ENCODE measurements at places on chromosomes 13 and 19.

DNA sequence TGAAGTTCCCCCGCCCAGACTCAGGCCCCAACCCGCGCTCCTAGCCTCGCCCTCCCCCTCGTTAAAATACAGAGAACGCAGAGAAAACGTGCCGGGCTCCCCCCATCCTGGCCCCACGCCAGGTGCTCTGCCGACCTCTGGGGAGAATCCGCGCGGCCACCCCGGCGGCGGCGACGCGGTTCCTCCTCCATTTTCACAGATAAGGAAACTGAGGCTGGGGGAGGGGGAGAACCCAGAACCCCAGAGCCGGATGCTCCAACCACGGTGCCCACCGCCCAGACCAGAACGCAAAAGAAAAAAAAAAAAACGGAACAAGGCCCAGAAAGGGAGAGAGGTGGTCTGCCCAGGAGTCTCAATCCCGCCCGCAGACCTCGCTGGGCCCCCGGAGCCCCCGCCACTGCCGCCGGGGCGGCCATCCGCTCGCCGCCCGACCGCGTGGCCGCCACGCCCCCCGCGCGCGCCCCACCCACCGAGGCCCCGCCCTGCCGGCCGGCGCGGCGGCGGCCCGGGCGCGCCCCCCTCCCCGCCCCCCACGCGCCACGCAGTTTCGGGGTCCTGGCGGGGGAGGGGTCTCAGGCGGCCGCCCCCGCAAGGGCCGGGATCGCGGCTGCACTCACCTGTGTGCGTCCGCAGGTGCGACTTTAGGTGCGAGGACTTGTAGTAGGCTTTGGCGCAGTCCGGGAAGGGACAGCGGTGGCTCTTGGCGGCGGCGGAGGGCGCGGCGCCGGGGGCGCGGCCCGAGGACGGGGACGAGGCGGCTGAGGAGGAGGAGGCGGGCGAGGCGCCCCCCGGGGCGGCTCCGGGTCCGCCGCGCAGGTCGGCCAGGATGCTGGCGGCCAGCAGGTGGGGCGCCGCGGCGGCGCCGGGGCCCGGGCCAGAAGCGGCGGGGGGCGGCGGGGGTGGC lies 703 bp downstream of the KLF16 start:
- DNase-seq, result peak; percentile 71

DNA sequence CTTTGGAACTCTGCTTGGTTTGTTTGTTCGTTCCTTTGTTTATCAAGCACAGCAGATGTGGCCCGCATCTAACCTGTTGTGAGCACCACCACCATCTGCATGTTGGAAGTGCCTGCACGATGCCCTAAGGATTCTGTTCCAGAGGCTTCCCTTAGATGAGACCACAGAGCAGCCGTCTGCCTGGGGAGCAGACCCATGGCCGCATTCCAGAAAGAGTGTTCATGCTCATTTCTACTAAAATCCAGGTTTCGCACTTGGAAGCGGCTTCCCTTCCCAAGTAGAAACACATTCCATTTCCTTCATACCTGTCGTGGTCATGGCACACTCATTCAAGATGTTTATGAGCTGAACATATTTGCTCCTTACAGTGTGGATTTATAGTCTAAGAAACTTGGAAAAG lies 27.2 kb downstream of the COL4A2 start:
- no peak for DNase-seq

DNA sequence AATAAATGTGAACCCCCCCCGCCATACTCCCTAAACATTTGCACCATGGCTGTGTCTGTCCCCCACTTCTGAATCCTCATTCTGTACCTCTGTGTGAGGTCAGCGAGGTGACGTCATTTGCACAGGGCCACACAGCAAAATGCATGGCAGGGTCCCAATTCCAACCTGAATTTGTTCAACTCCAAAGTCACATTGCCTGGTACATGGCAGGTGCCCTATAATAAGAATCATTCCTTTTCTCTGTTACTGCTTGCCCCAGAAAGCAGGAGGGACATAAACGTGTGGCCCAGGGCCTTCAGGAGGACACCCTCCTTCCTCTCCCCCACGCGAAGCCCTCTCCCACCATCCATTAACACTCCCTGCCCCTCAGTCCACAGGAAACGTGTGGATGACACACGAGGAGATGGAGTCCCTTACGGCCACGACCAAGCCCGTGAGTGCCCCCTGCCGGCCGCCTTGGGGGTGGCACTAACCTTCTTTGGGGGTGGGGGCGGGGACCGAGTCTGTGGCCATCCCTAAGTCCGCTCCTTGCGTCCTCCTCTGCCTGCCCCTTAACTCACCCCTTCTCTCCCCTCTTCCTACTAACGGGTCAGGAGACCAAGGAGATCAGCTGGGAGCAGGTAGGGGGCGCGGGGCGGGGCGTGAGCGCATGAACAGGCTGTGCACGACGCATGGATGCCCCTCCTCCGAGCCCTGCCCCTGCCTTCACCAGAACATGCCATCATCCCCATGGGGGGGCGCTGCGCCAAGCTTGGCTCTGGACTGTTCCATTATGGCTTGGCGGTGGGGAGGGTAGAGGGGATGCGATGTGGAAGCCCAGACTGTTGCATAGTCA lies 9.4 kb downstream of the HRC start:
- peak; percentile 76 for DNase-seq

DNA sequence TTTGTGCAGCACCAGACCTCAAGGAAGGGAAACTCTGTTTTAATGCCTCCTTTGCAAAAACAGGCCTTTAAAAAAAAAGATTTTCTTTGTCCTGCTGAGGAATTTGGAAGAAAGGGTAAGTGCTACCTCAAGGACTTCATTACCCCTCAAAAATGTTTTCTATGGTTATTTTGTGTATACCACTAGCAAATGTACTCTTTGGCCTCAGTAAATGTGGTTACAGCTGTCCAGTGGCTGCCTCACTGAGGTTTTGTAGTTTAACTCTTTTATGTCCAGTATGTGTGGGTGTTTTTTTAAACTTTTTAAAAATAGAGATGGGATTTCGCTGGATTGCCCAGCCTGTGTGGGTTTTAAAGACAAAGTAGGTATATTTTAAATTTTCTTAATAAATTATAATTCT lies 42.2 kb upstream of the TSC22D1 start:
- no peak for DNase-seq

DNA sequence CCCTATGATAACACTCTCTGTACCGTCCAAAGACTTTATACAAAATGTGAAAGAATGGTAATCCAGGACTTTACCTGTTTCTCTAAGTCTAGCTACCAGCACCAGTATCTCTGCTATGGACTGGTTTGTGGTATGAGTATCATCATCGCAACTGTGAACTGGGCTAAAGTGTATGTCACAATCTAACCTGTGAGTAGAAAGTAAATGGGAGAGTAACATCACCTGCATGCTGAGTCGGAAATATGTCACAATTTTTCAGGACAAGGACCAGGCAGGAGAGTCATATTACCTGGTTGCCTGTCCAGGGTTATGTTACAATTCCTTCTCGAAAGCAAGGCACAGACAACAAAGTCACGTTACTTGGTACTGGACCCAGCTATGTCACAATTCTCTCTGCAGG lies 5.1 kb upstream of the ZNF43 start:
- DNase-seq, result no peak

DNA sequence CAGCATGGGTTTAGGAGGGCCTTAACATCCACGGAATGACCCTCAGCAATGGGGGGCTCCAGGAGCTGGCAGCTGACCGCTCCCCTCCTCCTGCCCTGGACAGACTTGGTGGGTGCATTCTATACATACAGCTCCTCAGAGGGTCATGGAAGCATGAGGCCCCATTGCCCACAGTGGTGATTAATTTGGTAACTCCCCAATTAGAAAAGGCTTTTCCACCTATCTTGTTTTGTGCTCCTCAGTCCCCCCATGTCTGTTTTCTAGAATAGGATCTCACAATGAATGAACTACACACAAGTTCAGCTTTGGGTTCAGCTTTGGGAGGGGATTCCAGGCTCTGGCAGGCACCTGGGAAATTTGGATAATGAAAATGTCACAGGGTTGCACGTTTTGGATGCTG lies 707.8 kb downstream of the UQCRFS1 start:
- DNase-seq, result no peak

- DNase-seq, result peak; percentile 8
Measured at GRCh38 chr13:22009500-22009899, 338.6 kb downstream of the FGF9 start.

DNA sequence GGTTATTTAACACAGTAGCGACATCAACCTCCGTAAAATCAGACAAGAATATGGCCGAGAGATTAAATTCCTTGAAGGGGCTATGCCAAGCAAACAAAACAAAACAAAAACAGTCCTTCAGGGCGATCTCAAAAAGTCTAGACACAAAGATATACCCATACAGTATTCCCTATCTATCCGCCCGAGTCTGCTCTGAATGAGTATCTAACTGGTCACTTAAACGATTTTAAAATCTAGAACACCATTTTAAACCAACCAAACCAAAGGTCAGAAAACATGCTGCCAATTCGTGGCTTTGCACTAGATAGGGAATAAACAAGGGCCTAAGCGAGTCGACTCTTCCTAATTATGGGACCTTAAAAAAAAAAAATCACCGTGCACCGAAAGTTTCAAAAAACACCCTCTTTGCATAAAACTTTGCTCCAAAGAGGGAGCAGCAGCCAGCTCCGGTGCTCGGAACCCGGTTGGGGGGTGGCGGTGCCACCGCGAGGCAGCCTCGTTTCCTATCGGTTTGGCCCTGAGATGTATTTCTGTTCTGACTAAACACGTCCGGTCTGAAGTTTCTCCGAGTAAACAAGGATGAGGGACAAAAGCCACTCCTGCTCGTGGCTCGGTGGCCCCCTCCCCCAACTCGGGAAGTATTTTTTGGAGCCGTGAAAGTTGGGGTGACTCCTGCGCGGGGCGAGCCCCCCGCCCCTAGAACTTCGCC lies 1.8 kb downstream of the HMGB1 start:
- peak; percentile 76 for DNase-seq

- no peak for DNase-seq
Measured at GRCh38 chr13:84744203-84744602, 861.9 kb upstream of the SLITRK1 start.

DNA sequence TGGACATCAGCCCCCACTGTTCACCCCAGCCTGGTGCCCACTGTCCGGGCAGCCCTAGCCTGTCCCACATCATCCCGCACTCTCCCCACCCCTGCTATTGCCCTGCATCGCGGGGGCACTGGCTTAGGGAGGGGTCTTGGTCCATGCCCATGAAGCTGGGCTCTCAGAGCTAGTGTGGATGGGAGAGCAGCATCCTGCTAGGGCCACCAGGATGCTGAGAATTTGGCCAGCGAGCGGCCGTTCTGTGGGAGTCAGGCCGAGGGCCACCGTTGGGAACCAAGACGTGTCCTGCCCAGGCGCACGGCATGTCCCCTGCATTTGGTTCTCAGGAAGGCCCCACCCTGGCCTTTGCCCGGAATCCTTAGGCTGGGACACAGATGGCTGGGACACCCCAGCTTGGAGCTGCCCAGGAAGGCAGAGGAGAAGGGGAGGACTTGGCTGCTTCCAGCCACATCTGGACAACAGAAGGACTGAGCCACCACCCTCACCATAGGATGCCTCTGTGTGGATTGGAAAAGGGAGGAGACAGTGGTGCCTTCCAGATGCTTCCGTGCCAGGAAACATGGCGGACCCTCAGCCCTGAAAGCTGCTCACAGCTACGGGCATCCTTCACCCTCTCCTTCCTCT lies 14.6 kb downstream of the ADGRE5 start:
- no peak for DNase-seq

- no peak for DNase-seq
Measured at GRCh38 chr13:73325723-73326558, 267.1 kb downstream of the KLF5 start.

DNA sequence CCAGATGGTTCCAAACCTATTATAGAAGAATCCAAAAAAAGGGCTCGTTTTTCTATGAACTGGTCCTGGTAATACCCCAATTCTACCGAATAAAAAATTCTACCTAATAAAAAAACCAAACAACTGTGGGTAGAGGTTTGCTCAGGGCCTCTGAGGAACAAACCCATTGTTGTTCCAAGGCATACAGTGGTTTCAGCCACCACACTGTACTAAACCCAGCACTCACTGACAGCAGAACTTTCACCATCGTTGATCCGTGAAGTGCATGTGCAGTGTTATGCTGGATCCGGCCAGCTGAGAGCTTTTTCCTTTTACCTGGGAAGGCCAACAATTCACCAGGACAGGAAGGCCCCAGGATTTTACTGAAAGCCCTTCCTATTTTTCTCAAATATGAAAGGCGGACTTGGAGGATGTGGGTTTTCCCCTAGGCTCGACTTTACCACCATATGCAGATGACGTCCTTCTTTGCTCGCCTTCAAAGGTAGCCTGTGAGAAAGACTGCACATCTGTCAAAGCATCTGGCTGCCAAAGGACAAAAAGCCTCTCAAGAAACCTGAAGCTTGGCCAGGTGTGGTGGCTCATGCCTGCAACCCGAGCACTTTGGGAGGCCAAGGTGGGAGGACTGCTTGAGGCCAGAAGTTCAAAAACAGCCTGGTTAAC lies 7.2 kb upstream of the PABPC3 start:
- DNase-seq, result no peak

DNA sequence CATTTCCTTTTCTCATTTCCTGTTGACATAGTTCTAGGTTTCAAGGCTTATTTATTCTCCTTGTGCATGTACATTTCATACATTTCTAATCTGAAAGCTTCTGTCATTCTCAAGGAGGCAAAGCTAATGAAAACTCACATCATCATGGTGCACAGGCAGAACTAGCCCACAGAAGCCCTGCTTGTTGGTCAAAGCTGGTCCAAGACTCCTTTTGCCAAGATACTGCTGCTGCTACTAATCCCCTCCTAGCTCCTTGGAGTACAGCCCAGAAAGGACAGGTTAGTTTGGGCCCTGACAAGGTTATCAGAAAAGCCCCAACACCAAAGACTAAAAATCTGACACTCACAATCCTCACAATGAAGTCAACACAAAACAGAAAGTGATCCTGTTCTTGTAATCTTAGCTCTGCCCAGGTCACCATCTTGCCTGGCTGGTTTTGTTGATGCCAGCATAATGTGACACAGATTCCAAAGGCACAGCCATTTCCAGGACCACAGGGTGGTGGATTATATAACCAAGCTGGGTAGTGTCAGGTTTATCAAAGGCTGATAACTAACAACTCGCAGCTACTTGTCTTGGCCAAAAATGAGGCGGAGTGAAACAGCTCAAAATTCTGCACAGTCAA lies 417.4 kb downstream of the NDFIP2 start:
- no peak for DNase-seq

DNA sequence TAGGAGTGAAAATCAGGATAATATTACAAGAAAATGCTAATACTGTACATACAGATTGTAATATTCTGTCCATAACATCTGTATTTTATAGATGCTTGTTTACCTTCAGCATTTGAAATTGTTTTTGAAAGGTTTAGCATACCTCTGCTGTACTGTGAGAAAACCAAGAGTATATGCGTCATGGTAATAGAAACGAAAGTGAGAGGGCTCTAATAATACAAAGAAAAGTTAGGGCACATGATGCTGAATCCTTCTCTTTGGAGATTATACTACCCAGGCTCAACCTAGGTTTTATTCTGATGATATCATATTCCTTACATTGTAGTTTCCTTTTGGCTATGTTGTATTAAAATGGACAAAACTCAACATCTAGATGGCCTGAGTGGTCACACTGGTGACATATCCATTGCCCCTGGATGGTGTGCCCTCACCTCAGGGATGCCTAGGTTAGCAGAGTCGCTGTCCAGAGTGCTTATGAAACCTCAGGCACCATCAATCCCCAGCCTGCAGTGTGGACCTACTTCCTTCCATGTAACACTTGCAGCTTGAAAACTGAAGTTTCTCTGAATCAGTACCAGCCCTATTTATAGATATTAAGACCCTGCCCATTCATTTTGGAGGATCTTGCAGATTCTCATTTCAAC lies 253.7 kb downstream of the KCTD12 start:
- DNase-seq, result no peak

- no peak for DNase-seq
Measured at GRCh38 chr13:40377783-40378182, 288.7 kb downstream of the FOXO1 start.

All from CD4-positive, alpha-beta T cell treated with Interleukin-21 for 1 hour (primary cell).